ENCODE measurements at places on chromosomes 6 and 20.

- DNase-seq, result no peak
Observed at GRCh38 chr6:70886661-70887060, 70.2 kb downstream of the B3GAT2 start.

DNA sequence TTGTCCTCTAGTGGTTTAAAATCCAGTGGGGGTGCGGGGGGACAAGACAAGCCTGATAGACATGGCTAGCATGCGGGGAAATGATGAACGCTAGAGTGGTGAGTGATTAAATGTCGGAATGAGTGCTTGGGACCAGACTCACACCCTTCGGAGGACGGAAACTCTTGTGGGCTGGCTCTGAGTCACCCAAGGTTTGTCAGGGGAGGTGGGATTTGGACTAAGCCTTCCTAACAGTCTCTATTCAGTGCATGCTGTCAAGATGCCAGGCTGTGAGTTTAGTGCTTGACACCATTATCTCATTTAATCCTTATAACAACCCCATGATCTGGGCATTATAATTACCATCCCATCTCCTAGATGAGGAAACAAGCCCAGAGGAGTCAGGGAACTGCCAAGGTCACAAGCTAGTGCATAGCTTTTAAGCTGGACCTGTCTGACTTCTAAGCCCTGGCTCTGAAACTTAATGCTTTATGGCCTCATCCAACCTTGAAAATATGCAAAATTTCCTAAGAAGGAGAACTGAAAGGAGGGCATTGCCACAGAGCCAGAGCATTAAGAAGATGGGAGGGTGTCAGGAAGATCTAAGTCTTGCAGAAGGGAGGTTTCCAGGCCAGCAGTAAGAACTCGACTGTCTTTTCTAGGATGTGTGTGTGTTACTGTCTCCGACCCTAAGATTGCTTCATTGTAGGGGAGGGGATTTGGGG is 168.7 kb upstream of the LRFN2 start:
- DNase-seq, result no peak

DNA sequence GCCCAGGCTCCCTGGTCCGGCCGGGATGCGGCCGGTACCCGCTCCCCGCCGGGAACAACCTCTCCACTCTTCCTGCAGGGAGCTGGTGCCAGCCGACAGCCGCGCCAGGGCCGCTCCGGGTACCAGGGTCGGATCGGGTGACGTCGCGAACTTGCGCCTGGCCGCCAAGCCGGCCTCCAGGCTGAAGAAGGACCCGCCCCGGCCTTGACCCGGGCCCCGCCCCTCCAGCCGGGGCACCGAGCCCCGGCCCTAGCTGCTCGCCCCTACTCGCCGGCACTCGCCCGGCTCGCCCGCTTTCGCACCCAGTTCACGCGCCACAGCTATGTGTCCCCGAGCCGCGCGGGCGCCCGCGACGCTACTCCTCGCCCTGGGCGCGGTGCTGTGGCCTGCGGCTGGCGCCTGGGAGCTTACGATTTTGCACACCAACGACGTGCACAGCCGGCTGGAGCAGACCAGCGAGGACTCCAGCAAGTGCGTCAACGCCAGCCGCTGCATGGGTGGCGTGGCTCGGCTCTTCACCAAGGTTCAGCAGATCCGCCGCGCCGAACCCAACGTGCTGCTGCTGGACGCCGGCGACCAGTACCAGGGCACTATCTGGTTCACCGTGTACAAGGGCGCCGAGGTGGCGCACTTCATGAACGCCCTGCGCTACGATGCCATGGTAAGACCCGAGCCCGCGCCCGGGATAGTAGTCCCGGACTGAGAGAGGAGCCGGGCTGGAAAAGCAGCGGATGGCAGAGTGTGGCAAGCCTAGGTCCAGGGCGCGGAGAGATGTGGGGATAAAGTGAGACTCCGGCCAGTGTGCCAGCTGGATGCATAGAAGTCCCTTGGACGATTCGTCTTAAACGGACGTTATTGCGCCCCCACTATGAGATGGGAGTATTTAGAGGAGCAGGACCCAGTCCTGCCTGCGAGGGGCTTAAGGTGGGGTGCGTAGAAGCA is at the start of gene NT5E:
TSS of gene NT5E (plus strand) at position 266 of the 942 bp plus-strand sequence. CDS start at position 323, 57 bp downstream.
- no peak for DNase-seq

- no peak for DNase-seq
Observed at GRCh38 chr6:128598571-128598970, 78.2 kb upstream of the PTPRK start.

- DNase-seq, result no peak
Observed at GRCh38 chr6:141024526-141024925, 1108.2 kb upstream of the GJE1 start.

- no peak for DNase-seq
Observed at GRCh38 chr6:378090-378957, 13.2 kb upstream of the IRF4 start.

DNA sequence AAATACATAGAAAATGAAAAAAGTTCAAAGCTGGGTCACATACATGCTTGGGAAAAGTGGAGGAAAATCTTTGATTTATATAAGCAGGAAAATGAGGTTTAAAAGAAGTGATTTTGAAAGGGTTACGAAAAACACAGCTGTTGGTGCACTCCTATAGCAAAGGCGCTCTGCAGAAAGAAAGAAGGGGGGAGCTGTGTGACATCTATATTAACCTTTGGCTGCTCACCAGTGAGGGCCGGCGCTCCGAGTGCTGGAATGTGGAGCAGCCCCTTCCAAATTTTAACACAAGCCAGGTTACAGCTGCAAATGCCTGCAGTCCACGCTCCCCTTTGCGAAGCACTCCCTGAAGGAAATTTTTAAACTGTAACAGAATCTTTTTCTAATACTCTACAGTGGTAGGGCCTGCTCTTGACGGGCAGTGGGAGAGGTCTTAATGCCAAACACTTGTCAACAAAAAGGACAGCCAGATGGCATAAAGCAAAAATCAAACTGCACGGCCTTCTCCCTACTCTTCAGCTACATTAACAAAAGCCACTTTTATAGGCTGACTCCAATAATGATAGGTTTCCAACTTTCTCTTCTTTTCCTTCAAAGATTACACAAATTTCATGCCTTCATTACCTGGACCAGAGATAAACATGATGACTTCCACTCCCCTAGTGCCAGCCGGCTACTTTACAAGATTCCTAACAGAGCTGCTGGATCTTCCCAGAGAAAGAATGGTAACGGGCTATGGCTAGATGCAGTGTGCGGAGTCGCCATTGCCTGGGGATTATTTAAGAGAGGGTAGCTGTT is 4.8 kb downstream of the BMP7 start:
- DNase-seq, result no peak

DNA sequence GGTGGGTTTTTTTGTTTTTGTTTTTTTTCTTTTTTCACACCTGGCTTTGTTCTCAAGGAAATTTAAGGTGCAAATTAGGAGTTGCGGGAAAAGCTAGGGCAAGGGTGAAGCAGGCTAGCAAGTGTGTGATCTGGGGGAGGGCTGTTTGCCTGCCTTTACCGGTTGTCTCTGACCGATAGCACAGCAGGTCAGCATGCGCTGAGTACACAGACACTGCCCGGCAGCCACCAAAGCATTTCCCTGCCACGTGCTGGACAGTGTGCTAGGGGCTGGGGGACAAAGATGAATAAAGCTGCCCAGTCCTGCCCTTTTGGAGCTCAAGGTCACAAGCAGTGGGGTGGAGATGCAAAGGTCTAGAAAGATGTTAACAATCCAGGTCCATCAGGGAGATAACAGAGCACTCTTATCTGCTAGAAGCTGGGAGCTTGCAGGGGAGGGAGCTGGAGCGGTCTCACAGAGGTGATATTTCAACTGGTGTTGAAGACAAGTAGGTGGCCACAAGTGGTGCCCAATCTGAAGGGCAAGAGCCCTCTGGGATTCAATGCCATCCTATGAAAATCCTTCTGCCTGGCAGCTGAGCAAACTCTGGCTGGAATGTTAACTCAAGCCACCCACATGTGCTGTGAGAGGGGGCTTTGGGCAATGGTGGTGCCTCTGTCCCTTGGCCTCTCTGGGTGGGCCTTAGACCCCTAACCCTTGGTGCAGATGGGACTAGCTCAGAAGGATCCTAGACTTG is 24.5 kb downstream of the TTBK1 start:
- DNase-seq, result no peak

- no peak for DNase-seq
Observed at GRCh38 chr6:112196306-112196705, 58.1 kb downstream of the LAMA4 start.

DNA sequence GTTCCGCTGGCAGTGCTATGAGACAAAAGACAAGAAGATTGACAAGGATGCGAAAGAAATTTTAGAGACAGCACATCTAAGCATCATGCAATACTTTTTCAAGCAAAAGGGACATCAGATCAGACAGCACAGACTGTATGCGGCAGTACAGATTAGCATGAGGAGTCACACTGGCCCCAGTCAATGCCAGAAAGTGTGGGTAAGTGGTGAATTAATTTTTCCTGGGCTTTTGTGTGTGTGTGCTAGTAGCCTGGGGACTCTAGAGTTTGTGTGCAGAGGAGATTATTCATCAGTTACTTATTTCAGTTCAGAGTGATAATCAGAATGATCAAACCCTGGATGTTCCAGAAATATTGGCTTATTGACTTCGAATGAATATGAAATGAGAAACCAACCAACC is 47.2 kb downstream of the LAMA4 start:
- no peak for DNase-seq

DNA sequence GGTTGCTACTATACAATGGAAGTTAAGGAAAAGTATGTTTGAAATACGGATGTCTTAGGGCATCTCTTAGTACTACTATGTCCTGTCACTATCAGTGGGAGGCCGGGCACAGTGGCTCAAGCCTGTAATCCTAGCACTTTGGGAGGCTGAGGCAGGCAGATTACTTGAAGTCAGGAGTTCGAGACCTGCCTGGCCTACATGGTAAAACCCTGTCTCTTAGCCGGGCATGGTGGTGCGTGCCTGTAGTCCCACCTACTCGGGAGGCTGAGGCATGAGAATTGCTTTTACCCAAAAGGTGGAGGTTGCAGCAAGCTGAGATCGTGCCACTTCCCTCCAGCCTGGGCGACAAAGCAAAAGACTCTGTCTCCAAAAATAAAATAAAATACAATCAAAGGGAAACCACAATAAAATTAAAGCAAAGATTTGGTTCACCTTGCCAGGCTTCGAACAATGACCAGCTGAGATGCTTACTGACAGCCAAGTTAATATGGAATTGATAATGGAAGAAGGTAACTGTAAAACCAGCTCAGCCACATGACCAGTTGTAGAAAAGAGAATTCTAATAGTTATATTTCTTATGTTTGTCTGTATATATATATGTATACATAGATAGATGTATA is 6.5 kb downstream of the CD24 start:
- DNase-seq, result no peak

- DNase-seq, result no peak
Observed at GRCh38 chr6:118092086-118092485, 185.0 kb downstream of the SLC35F1 start.

GRCh38 chr6:32116674-32117073 is 7.5 kb upstream of the TNXB start:
- DNase-seq, result no peak

DNA sequence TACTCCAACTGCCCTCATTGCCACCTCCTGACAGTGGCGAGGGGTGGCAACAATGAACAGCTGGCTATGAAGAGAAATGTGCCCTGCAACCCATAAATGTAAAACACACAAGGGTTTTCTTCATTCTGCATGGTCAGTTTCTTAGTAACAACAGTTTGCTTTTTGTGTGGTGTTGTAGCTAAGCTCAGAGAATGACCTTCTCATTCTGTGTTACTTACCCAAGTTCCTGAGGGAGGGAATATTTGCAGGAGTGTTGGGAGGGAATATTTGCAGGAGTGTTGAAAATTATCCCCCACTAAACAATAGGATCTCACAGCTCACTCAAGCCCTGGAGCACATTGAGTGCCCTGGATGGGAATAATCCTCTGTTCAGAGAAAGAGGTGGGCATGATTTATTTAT is 456.4 kb upstream of the CDH4 start:
- no peak for DNase-seq

DNA sequence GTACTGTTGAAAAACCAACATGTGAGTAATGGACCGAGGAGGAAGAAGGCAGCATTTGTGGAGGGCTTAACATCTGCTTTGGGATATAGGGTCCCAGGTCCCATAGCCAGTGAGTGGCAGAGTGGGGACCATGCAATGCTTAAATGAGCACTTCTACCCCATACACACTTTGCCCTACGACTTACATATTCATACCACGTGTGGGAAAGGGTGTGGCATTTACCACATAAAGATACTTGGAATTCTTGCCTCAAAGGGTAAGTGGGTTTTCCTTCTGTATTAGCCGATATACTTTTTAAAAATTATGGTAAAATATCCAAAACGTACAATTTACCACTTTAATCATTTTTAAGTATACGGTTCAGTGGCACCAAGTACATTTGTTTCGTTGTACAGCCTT is 199.3 kb downstream of the BACH2 start:
- no peak for DNase-seq

DNA sequence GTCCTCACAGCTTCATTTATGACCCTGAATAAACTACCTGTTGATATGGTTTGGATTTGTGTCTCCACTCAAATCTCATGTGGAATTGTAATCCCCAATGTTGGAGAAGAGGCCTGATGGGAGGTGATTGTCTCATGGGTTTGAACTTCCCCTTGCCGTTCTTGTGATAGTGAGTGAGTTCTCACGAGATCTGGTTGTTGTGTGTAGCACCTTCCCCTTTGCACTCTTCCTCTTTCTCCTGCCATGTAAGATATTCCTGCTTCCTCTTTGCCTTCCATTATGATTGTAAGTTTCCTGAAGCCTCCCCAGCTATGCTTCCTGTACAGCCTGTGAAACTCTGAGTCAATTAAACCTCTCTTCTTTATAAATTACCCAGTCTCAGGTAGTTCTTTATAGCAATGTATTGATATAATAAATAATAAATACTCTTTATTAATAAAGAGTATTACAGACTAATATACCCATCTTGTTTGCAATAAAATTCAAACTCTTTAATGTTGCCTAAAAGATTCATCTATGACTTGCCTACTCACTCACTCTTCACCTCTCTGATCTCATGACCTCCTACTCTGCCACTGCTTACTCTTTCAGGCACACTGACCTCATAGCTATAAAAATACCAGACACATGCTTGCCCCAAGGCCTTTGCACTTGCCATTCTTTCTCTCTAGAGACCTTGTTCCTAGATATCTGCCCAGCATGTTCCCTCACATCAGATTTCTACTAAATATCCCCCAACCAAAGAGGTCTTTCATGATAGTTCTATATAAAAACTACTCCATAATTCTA is 256.4 kb upstream of the MARCKS start:
- no peak for DNase-seq

GRCh38 chr6:88492241-88492640 is 326.1 kb upstream of the CNR1 start:
- DNase-seq, result no peak

DNA sequence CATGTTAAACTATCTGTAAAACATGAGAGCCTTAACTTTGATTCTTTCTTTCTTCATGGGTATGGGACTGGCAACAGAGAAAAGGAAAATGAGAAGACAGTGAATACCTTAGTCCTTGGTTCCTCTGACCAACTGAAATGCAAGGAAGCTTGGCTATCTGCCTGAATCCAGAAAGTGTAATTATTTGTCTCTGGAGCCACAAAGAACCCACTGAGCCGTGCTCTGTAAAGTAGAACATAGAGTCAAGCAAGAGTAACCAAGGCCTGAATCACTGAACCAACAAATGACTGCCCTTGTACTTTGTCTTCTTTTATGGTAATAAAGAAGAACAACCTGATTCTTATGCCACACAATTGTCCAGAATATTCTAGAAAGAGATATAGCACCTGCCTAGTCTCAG is 27.6 kb downstream of the PKHD1 start:
- no peak for DNase-seq

All from glomerular endothelial cell (primary cell).